ENCODE measurements at places on chromosomes 5 and 9.

- DNase-seq = peak; percentile 66
Measured at GRCh38 chr5:168802337-168802736, 223.2 kb upstream of the PANK3 start.

DNA sequence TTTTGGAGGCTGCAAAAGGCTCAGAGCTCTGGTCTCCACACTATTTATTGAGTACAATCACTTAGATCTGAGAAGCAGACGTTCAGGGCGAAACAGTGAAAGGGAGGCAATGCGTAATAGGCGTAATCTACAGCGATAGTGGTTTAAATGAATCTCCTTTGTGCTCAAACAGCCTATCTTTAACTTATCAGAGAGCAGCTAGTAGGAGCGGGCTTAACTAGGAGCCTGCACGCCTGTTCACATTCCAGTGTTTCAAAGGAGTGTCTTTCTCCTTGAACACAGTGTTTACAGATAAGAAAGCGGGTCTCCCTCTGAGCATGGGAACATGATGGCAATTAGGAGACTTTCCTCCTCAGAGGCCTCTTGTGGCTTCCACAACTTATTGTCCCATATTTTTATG lies 49.4 kb downstream of the AP3B1 start:
- DNase-seq = no peak

- DNase-seq = no peak
Measured at GRCh38 chr5:28917631-28918030, 1879.2 kb upstream of the CDH9 start.

- DNase-seq = no peak
Measured at GRCh38 chr5:143755966-143756365, 56.0 kb upstream of the HMHB1 start.

GRCh38 chr9:89042984-89043383 lies 51.7 kb downstream of the S1PR3 start:
- no peak for DNase-seq

DNA sequence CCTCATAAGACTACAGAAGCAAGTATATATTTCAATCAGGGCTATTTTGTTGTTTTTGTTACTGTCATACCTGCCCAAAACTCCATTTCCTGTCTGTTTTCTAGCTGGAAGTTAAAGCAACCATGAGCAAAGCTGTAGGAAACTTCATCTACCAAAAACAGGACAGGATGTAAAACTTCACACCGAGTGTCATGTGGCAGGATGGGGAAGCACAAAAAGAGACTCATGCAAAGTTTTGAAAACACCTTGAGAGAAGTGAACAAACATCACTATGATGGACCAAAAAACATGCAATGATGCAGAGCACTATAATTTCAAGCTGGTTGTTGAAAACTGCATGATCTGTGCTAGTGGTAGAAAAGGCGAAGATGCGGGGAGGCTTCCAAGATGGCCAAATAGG lies 6.3 kb upstream of the GZMA start:
- peak; percentile 51 for DNase-seq

DNA sequence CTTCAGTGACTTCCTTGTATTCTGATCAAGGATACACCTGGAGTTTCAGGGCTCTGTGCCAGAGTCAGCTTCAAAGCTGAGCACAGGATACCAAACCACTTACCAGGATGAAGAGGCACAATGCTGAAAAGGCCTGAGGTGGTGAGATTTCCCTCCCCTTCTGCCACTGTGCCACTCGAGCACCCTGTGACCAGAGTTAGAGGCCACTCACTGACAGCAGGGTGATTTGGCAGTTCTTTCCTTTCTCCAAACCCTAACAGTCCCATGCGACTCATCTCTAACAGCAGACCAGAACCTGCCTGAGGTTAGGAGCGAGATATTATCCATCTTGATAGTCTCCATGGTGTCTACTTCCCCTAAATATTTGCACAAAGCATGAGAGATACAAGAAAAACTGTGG lies 1.8 kb downstream of the PLGRKT start:
- DNase-seq = no peak

- no peak for DNase-seq
Measured at GRCh38 chr9:95057101-95057500, 260.4 kb downstream of the FANCC start.

DNA sequence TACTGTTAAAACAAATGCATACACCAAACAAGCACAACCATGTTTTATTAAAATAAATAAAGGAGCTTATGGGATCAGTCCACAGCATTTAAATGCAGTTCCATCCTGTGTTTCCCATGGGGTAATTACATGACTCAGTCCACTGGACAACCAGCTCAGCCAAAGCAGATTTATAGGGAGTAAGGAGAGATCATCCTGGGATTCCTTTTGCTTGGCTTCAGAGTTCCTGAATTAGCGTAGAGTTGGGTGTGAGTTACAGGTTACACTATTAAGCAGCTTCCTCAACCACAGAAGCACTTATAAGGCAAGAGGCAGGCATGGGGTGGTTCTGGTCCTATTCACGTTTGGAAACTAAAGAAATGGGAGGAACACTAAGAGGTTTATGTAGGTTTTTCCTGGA lies 381.1 kb upstream of the ACTBL2 start:
- no peak for DNase-seq

DNA sequence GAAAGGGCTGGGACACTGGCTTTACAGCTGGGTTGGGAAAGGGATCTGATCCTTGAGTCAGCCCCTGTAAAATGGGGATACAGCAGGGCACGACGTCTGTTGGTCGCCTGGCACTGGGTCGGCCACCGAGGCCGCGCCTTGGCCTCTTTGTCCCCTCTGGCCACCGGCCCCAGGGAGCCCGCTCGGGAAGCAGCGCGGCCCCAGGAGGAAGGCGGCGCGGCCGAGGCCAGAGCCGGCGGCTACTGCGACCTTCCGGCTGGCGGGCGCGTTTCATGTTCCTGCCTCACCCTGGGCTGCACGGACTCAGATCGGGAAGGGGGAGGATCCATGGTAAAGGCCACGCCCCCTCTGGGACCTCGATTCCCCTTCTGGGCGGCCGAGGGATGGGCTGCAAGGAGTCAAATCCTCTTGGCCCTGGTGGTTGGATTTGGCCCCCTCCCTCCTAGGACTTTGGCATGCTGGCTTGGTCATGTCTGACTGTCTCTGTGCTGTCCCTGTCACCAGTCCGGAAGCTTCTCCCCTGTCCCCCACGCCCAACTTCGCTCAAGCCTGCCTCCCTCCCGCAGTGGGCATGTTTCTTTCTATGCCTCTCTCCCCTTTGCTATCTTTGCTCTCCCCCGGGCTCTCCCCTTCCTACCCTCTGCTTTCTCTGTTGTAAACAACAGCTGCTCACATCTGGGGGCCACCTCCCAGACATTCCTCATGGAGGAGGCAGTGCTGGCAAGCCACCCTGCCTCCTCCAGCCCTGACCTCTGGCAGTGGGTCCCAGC lies 25.8 kb downstream of the FPGS start:
- DNase-seq = no peak

DNA sequence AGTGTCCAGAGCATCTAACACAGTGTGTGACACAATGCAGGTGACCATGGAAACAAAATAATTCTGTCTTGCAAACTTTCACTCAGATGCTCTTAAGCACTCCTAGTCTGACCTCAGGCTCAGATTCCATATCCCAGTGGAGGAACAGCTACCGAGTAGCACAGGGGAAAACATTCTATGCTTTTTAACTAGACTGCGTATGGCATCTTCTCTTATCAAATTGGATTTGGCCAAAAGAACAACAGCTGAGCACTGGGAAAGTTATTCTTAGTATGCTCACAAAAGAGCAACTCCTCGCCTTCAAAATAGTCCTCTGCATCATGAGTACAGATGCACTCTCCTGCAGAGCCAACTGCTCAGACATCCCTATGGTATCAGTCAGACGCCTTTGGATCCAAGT lies 528.2 kb upstream of the DAP start:
- no peak for DNase-seq

- no peak for DNase-seq
Measured at GRCh38 chr5:137035480-137035878, 463.6 kb downstream of the SPOCK1 start.

DNA sequence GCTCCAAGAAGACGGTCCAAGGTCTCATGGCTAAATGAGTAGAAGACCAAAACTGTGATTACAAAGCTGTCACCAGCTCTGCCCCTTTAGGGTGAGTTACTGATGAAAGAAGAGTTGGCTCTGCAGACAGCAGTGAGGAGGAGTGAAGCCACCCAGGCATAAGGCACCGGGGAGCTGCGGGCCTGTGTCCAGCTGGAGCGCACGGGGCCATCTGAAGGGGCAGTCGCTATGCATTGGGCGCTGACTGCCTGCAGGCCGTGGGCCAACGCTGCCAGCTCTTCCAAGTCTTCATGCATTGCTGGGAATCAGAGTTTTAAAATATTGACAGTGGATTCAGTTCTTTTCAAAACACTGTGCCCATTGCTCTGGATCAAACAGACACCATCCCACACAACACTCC lies 70.3 kb downstream of the DAPK1 start:
- no peak for DNase-seq

DNA sequence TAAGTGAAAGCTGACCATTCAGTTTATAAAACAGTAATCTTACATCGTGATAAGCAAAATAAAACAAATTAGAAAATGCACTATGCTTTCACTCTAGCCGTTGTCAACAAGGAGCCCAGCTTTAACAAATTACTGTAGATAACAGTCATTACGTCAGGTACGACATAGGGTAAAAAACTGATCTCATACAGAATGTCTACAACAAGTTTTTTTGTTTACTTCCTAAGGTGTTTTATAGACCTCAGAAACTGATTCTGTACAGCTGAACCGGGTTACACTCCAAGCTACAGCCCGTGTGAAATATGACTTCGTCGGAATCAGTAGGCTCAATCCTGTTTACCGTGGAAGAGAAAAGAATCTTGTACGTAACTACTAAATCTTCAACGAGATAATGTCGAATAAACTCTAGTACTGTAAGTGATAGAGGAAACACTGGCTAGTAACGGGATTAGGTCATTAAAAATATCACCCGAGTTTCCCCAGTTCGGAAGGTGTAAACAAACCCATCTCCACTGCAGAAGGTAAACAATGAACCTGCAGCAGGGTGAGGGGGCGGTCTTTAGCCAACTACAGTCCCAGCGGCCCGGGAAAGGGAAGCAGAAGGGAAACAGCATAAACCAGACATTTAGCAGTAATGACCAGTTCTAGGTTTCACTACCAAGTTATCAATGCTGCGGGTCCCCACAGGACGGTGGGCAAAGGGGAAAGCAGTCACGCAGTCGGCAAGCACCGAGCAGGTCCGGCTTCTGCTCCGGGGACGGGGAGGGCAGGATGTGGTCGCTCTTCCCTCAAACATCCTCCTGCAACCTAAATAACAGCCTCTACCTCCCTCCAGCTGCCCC lies 1.1 kb downstream of the RICTOR start:
- peak; percentile 73 for DNase-seq

- DNase-seq = no peak
Measured at GRCh38 chr5:139950436-139950835, 92.7 kb downstream of the NRG2 start.

DNA sequence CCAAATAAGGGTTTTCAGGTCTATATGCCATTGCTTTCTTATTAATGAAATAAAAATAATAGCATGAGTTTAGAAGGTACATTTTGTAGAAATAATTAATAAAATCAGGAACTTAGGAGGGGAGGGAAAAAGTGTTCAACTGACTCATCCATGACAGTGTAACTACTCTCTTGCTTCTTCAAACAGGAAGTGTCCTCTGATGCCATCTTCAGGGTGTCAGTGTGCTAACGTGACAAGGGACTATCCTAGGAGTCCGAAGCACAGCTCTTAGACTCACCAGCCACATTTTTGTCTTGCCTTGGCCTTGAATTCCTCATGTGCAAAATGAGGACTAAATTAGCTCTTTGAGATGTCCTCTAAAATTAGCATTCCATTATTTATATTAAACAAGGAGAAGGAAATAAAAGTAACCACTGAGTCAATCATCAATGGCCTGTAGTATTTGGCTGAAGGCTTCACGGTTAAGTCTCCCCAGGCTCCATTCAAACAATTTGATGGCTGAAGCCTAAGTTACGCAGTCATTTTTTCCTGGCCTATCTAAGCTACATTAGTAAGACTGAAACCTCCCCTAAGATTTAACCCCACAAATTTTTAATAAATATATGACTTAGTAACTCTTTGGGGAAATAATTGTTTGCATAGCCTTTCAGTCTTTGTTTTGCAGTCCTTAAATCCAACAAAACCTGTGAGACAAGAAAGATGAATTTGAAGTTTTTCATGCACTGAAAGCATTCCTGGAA lies 151.1 kb downstream of the ARL15 start:
- no peak for DNase-seq

DNA sequence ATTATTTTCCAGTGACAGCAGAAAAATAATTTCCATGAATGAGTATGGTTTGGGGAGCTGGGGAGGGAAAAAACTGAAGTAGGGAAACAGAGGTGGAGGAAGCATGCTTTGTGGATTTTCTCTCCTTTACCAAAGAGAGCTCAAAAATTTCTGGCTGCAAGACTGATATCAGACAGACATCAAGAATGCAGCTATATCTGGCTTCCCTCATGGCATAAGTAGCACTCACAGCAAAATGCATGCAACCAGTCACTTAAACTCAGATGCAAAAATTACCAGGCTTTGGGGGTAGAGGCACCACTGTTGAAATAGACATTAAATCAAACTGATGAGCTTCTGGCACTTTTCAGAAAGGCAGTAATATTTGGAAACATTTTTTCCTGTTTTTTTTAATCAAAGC lies 196.9 kb downstream of the TSSK1B start:
- DNase-seq = no peak
